Activated naive CD4-positive, alpha-beta T cell treated with Interleukin-2 at 50 U/mL for 16 hours (primary cell): ENCODE measurements at places on chromosomes 6 and 20.

DNA sequence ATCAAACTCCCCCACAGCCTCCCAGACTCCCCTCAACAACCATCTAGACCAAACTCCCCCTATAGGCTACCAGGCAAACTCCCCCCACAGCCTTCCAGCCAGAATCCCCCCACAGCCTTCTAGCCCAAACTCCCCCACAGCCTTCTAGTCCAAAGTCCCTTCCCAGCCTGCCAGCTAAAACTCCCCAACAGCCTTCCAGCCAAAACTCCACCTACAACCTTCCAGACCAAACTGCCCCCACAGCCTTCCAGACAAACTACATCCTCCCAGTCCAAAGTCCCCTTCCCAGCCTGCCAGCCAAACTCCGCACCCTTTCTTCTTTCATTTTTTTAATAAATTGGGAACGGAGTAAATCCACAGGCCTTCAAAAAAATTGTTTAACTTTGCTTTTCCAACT, 37.4 kb upstream of the SYNDIG1 start:
- DNase-seq: no peak

GRCh38 chr6:20948556-20948955, 414.3 kb downstream of the CDKAL1 start:
- no peak for DNase-seq

- DNase-seq: no peak
These were observed 18.4 kb downstream of the TENT5A start for GRCh38 chr6:81734081-81734480.

DNA sequence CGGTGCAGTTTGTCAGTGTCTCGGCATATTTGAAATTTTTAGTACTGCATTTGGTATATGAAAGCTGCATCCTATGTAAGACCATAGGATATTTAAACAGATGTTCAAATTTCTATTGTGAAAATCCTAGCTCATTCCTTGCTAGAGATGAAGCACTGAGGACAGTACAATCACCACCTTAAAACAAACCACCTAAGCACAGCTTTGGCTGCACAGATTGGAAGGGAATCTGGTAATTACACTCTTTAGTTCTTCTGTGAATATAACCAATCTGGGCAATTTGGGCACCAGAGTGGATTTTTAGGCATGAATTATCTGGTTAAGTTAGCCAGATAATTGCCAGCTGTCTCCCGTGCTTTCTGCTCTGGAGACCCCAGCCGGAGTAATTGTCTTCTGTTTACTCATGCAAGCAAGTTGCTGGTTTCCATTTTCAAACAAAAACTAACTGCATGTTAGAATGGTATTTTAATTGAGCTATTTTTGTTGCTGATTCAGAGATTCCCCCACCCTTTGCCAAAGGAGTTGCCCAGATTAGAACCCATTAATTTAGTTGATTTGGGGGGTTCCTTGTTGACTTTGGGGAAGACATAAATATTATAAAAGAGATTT, 36.9 kb downstream of the E2F3 start:
- DNase-seq: no peak

GRCh38 chr6:136784910-136785746, 7.1 kb downstream of the MAP3K5 start:
- peak; percentile 43 for DNase-seq

DNA sequence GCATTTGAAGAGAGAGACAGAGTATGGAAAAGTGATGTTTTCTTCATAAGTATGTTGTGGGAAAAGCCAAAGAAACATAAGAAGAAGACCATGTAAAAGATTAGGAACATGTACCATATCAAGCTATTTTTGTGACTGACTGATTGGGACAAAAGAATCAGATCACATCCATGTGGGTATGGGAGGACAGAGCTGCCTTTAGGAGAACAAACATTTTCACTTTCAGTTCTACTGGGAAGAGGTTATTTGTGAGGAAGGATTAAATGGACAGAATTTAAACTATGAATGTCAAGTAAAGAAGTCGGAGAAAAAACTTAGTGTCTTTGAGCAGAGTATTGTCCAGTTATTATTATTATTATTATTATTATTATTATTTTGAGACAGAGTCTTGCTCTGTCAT, 124.4 kb upstream of the HCRTR2 start:
- no peak for DNase-seq

GRCh38 chr6:13461805-13462204, 25.6 kb downstream of the GFOD1 start:
- DNase-seq: no peak

DNA sequence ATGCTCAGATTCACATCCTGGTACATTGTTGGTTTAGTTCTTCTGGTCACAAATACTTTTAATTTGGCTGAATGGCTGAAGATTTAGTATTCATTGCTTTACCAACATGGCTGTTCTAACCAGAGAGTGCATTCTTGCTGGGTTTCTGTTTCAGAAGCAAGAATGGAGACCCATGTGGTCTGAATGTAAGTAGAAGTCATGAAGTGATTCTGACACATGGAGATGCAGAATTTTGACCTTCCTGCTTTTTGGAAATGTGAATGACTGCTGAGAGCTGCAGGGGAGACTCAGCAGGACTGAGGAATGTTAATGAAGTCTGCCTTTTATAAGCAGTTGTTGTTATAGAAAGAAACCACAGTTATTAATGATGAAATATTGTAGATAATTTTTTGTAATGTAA, 576.1 kb upstream of the MARCKS start:
- DNase-seq: no peak

DNA sequence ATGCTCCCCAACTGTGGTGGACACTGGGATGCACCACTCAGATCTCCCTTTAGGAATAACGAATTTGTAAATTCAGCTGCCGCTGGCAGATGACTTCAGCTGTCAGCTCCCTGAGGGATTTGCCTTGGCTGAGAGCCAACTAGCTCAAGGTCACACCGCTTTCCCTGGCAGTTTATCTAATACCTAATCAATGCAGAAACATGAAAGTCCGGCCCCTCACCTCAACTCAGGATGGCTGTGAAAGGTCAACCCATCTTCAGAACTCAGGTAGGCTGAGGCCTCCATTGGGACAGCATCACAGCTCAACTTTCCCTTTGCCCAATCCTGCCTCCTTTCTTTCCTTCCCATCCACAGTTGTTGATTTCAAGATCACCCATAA, 22.8 kb upstream of the SCGN start:
- DNase-seq: no peak

DNA sequence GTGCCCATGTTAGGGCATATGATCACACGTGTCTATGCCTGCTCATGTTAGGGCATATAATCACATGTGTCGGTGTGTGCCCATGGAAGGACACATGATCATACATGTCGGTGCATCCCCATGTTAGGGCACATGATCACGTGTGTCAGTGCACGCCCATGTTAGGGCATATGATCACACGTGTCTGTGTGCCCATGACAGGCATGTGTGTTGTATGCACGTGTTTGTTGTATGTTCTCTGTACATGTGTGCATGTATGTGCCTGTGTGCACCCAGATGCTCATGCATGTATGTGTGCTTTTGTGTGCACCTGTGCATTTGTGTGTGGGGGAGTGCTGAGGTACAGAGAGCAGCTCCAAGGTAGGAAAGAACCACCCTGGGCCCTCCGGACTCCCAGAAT, 29.8 kb downstream of the YTHDF1 start:
- DNase-seq: no peak

DNA sequence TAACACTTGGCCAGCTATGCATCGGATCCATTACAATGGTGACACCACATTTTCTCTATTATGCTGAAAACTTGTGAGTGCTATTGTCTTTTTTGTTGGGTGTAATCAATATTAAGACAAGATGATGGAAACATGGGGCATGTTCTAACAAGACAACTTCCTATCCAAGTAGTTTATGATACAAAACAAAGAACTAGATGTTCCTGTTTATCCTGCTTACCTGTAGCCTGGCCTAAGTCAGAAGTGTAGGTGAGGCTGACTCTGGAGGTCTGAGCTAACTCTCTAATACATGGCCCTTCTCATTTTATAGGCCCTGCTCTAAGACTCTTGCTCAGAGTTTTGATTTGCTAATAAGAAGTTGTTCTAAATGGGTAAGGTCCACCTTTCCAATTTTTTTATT, 242.4 kb upstream of the STXBP5 start:
- DNase-seq: no peak

DNA sequence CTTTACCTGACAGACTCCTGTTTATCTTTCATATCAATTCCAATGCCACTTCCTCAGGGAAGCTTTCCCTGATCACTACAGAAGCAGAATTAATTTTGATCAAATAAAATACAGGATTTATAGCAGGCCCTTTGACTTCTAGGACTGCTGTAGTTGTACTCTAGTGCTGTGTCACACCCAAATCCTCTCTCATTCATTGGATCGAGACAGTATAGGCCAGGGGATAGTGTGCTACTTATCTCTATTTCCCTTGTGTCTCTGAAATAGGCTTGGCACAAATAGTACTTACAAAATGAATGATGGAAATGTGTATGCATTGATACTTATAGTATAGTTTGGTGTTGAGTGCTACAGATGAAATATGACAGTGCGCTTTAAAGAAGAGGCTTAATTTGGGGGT, 19.8 kb downstream of the RALY start:
- DNase-seq: no peak

- no peak for DNase-seq
These were observed 10.8 kb upstream of the EYA2 start for GRCh38 chr20:46883892-46884291.

DNA sequence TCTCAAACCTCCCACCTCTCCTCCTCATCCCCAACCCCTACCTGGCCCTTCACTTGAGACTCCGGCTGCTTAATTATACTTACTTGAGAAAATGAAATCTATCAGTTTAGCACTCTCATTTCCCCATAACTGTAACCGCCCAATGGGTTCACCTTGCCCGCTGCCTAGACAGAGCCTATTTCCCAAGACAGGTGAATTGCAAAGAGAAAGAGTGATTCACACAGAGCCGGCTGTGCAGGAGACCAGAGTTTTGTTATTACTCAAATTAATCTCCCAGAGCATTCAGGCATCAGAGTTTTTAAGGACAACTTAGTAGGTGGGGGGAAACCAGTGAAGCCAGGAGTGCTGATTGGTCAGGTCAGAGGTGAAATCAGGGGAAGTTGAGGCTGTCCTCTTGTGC, 301.4 kb upstream of the CDYL start:
- DNase-seq: no peak

DNA sequence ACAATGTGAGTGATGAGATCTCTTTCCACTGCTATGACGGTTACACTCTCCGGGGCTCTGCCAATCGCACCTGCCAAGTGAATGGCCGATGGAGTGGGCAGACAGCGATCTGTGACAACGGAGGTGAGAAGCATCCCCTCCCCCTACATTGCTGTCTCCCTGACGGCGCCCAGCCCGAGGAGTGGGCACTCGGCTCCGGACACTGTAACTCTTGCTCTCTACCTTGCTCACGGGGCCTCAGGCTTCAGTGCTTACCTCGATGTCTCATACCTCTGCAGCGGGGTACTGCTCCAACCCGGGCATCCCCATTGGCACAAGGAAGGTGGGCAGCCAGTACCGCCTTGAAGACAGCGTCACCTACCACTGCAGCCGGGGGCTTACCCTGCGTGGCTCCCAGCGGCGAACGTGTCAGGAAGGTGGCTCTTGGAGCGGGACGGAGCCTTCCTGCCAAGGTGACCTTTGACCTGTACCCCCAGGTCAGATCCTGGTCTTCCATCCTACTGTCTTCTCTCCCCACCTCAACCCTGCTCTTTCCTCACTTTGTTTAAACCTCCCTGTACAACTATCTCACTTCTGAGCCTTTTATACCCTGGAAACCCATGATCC, 1.3 kb downstream of the CFB start:
- DNase-seq: no peak

DNA sequence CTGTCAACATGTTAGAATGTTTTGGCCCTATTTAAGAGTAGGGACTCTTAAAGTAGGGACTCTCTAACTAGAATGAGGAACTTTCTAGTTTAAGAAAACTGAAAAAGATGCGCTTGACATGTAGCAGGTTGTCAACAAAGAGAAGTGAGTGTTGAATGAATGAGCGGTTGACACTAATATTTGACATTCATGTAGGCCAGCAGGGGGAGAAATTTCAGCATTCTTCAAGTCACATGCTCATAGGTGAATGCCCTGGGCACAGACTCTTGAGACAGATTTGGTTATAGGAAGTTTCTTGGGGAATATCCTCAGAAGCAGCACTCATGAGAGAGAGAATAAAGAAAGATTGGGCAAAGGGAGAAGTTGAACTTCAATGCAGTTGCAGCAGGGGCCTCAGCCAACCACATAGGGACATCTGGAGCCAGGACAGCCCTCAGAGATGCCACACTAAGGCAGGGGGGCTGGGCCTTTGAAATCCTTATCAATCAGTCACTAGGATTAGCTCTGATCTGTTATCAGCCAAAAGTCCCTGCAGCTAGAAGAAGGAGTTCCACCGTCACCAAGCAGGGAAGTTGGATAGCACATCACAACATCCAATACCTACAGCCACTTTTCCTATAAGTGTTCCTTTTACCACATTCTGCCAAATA, 145.1 kb upstream of the FKBP1C start:
- DNase-seq: no peak

DNA sequence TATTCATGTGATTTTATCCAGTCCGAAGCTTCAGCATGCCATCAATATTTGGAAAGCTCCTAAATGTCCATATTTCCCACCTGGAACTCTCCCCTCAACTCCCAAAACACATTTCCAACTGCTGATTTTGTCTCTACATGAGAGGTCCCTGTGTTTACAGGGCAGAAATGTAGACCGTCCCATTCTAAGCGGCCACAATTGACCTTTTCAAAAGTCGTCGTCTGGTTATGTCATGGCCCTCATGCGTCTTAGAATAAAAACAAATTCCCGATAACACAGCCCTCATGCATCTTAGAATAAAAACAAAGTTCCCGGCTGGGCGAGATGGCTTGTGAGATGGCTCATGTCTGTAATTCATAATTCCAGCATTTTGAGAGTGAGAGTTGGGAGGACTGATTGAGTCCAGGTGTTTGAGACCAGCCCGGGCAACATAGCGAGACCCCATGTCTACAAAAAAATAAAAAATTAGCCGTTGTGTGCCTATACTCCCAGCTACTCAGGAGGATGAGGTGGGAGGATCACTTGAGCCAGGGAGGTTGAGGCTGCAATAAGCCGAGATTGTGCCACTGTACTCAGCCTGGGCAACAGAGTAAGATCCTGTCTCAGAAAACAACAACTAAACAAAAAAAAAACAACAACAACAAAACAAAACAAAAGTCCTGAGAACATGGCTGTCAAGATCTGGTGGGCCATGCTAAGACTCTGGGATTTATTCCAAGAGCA, 6.4 kb upstream of the ZNF217 start:
- no peak for DNase-seq
